ENCODE measurements at places on chromosomes 2 and 18.

DNA sequence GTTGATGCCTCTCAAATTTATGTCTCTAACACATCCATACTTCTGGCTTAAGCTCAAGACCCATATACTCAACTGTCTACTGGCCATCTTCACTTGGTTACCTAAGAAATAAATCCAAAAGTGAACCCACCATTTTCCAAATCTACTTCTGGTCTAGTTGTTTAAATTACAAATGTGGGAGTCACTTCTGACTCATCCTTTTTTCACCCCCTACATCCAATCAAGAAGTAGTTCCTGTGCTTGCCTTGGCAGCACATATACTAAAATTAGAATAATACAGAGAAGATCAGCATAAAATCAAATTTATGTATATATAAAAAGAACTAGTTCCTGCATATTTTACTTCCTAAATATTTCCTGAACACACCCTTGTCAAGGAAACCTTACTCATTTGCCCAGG, 53.6 kb downstream of the STRN start:
- no peak for DNase-seq

DNA sequence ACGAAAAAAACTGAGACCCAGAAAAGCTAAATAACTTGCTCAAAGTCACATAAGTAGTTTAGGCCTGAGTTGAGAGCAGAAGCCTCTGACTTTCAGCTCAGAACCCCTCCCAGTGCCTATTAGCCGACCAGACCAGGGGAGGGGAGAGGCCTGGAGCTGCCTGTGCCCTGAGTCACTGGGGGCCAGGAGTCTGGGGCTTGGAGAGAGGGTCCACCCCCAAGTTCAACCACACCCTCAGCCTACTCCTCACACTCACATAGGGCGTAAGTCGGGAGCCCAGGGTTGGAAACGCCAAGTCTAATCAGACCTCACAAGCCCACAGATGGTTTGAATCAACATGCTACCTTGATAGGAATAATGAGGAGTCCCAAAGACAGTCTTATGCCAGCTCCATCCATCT, 12.6 kb upstream of the PKDCC start:
- DNase-seq = no peak

GRCh38 chr2:178112202-178113152, at the start of gene RBM45:
RBM45 (plus strand) TSS chr2:178112437; CDS start chr2:178112547, 110 bp downstream.
- peak; percentile 69 for DNase-seq

DNA sequence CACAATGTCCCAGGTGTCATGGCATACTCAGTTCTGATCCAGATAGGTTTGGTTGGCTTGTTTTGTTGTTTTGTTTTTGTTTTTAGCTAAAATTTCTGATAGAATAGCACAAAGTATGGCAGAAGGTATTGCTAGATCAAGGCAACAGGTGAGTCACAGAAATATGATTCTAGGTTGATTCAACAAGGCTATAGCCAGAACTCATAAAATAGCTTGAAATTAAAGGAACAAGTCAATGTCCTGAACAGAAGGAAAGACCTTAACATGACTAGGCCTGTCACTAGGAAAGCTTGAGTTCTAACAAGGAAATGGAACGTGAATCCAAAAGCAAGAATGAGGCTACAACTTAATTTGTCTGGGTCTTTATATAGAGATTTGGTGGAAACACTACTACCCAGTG, 157.1 kb downstream of the GALNT3 start:
- DNase-seq = no peak

GRCh38 chr18:63120620-63121019, 198.9 kb downstream of the BCL2 start:
- no peak for DNase-seq

- DNase-seq = no peak
These were observed 492.2 kb upstream of the CDH2 start for GRCh38 chr18:28669165-28669564.

DNA sequence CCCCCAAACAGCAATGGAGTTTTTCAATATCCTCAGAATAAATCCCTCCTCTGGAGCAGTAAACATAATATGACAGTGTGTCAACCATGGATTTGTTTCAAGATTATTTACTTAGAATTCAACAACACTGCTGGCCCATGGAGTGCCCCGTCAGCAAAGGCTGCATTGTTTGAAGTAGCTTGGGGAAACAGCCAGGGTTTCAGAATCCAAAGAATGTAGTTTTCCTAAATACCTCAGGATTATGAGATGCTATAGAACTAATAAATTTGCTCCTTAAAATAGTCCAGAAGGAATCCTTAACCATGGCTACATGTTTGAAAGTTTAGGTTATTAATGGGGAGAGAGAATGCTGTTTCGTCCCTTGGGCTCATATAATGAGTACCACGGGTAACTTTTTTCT, 13.1 kb upstream of the CETN1 start:
- DNase-seq = no peak

DNA sequence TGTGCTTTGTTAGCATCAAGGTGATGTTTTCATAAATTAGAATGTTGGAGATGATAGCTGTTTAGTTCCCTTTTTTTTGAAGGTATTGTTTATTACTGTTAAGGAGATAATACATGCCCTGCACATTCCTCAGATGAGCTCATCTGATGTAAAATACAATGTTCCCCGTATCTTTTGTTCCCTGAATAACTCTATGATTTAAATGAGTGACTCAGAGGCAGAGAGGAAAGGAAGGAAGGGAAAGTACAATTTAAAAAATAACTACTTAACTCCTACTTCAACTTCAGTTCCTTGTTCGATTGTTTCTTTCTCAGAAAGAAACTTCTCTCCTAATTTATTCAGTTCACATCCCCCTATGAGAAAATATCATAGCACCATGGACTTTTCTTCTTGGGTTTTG, 208.7 kb downstream of the KCNE4 start:
- no peak for DNase-seq

GRCh38 chr2:31580321-31581117, at the start of gene SRD5A2:
SRD5A2 (minus strand) TSS chr2:31580938; CDS start chr2:31580900, 38 bp downstream.
- no peak for DNase-seq

GRCh38 chr2:43129676-43130547, 96.5 kb downstream of the ZFP36L2 start:
- DNase-seq = no peak

- DNase-seq = no peak
These were observed 2.6 kb downstream of the HOXD9 start for GRCh38 chr2:176124947-176125771.

GRCh38 chr2:794554-795241, 117.5 kb upstream of the TMEM18 start:
- DNase-seq = no peak

GRCh38 chr2:97910403-97911205, 85.1 kb downstream of the TMEM131 start:
- DNase-seq = no peak

- no peak for DNase-seq
These were observed 186.0 kb upstream of the RMP24 start for GRCh38 chr18:35786365-35787042.

GRCh38 chr18:51425889-51426288, 228.4 kb upstream of the MEX3C start:
- DNase-seq = no peak

DNA sequence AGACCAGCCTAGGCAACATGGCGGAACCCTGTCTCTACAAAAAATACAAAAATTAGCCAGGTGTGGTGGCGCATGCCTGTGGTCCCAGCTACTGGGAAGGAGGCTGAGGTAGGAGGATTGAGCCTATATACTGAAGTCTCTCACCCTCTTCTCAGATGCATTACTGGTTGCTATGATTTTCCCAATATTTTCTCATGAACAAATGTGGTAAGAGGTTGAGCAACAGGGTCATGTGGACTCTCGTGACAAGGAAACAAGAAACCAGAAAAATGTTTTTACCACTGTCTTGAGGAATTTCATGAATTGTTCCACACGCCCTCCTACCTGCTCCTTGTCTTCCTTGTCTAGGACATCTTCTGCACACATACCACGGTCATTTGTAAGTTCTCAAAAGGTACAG, 12.4 kb downstream of the LMAN2L start:
- DNase-seq = no peak

- DNase-seq = no peak
These were observed 260.0 kb downstream of the FSIP2 start for GRCh38 chr2:185998562-185999070.

DNA sequence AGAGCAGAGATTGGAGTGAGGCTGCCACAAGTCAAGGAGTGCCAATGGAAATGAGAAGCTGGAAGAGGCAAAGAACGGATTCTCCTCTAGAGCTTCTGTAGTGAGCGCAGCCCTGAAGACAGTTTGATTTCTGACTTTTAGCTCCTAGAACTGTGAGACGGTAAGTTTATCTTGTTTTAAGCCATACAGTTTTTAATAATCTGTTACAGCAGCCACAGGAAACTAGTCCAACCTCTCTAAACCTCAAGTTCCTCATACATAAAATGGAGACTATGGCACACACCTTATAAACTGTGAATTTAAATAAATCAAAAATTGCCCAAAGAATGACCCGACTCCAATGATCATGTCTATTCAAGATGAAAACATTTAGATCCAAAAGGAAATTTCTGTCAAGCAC, 596.5 kb downstream of the BCL11A start:
- no peak for DNase-seq

- DNase-seq = no peak
These were observed 60.5 kb upstream of the POMC start for GRCh38 chr2:25228848-25229278.

DNA sequence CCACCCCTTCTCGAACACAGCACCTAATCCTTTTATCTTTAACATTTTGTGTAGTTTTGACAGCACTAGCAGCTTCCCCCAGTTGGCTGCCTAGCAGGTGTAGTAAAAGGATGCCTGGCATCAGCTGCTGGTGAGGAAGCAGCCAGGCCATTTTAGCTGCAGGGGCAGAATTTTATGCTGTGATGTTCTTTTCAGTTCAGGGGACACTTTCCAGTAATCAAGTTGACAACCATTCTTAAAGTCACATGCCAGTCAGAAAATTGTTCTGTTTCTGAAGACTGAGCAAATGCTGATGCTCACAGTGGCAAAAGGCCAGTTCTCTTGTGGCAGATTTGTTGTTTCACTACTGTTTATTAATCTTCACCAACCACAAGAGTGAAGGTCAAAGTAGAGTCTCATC, 570.8 kb downstream of the CCDC85A start:
- DNase-seq = no peak

GRCh38 chr2:201784563-201784962, 3.8 kb upstream of the ALS2 start:
- DNase-seq = no peak
